ENCODE measurements at places on chromosomes 6 and 20. TPM values are rescaled to one million over a fixed set of nuclear protein-coding genes. Genes with fewer than 3 reads are reported as not detected.

Gene ABHD12
- 68.9 TPM for total RNA-seq

Gene DEFB132
- total RNA-seq = not detected

Gene TRERF1
- total RNA-seq = 13.2 TPM

Gene GRM1
- 0.43 TPM for total RNA-seq

Gene THBS2
- total RNA-seq = 4.2 TPM

Gene SSTR4
- not detected for total RNA-seq

Gene ADAM33
- total RNA-seq = 8.2 TPM

Gene DEFB124
- total RNA-seq = not detected

Gene CFAP206
- total RNA-seq = 5.0 TPM

Gene MROH8
- 4.8 TPM for total RNA-seq

Gene BNIP5
- 2.1 TPM for total RNA-seq

Gene ZDHHC14
- total RNA-seq = 15.6 TPM

Gene ZNF391
- 8.4 TPM for total RNA-seq

Gene ISM1
- 0.81 TPM for total RNA-seq

Gene EYS
- total RNA-seq = 3.0 TPM

Gene MLN
- 0.65 TPM for total RNA-seq

Gene SNTA1
- 7.6 TPM for total RNA-seq

Gene HLA-DOA
- total RNA-seq = 2.5 TPM

Gene SDCBP2
- 4.9 TPM for total RNA-seq

Gene RSPH9
- total RNA-seq = 0.14 TPM

Gene TFAP2A
- total RNA-seq = 143 TPM

Gene IL17A
- total RNA-seq = not detected

Measured in type B pancreatic cell (in vitro differentiated cells).